Stimulated activated CD8-positive, alpha-beta memory T cell treated with anti-CD3 and anti-CD28 coated beads, Interleukin-2, amount 100 ng/mL, for 1 hour (primary cell): ENCODE measurements at places on chromosomes 3 and 15.

GRCh38 chr3:111794711-111795110, 64.4 kb upstream of the PHLDB2 start:
- no peak for DNase-seq

- DNase-seq = no peak
Observed at GRCh38 chr3:182999767-183000166, 19.4 kb upstream of the DCUN1D1 start.

GRCh38 chr3:77038468-77038929, 1.4 kb upstream of the ROBO2 start:
- DNase-seq = no peak

DNA sequence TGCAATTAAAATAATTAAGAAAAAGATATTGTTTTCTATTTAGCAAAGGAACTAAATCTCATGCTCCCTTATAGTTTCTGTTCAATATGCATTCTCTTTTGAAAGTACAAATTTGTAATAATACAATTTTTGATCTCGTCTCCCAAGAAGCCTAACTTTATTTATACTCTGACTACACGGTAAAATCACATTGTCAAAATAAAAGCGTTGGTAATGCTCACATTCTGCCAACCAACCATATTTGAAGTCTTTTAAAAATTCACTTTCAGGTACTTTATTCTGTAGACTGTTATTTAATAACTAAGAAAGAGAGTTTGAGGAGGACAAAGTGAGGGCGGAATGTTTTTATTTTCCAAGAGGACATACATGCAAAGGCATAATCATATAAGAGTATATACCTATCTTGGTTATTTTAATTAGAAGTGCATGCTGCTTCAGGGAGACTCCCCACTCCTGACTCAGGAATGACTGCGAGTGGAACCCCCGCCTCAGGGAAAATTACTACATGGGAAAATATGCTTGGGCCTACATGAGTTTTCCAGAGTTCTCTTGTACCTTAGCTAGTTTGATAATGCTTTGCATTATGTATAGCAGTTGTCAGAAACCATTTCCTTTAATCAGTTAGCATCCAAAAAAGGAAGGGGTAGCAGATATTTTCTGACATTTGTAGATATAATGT, 19.3 kb downstream of the MBNL1 start:
- no peak for DNase-seq

DNA sequence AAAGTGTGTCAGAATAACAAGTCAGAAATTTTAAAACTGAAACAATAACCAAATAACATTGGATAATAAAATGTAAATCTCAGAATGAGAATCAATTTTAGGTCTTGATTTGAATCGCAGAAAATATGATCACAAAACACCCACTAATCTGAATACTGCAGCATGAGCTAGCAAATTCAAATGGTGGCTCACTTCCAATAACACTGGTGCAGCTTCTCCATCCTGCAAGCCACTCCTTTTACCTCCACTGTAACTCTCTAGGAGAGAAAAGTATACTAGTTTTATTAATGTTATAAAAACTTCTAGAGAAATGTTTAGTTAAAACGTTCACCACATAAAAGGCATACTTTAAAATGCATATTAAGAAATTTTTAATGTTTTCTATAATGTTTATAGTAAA, 30.4 kb downstream of the UBE3A start:
- DNase-seq = no peak

GRCh38 chr3:133396906-133397305, 3.0 kb upstream of the BFSP2 start:
- DNase-seq = no peak

DNA sequence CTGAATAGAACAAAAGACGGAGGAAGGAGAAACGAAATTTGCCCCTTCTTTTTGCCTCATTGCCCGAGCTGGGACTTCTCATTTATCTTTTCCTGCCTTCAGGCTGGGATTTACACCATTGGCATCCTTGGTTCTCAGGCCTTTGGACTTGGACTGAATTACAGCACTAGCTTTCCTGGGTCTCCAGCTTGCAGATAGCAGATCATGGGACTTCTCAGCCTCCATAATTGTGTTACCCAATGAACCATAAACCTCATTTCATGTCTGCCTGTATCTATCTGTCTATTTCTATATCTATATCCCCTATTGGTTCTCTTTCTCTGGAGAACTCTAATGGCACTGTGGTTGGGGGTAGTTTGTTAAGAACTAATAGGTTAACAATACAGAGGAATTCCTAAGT, 31.5 kb upstream of the CTXND1 start:
- no peak for DNase-seq

- DNase-seq = no peak
Observed at GRCh38 chr3:140767566-140767965, 89.7 kb downstream of the TRIM42 start.

DNA sequence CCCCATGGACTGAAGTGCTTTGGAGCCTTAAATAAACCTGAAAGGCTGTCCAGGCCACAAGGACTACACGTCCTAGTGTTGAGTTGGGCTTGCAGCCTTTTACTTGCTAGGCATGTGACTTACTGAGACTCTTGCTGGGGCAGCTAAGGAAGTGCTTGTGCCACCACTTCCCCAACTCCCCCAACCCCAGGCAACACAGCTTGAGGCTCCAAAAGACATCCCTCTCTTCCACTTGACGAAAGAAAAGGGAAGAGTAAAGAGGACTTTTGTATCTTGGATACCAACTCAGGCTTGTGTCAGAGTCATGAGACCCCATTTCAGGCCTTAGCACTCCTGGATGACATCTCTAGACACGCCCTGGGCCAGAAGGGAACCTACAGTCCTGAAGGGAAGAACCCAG, 109.8 kb downstream of the XRN1 start:
- no peak for DNase-seq
